Gastrocnemius medialis (tissue), 4 donors: ENCODE measurements at places on chromosomes 2 and 18.
A peak's percentile ranks its signal among the peaks of the same experiment; 100 is the strongest.

- DNase-seq = no peak
These were observed 488.6 kb downstream of the BCL11A start for GRCh38 chr2:60064687-60065389.

DNA sequence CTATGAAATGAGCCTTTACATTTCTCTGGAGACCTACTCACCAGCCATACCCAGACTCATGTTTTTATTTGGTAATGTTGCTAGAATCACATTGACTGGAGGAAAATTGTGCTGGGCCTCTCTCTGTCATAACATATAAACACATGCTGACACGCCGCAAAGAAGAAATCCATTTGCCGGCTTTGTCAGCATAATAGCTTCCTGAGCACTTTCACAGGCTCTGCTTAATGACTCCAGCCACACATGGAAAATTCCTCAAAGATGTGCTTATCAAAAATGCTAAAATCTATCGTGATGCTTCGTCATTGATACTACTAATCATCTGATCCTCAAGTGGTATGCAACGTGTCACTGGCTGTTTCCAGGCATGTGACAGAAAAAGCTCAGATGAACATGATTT is 63.1 kb downstream of the RND3 start:
- no peak for DNase-seq

DNA sequence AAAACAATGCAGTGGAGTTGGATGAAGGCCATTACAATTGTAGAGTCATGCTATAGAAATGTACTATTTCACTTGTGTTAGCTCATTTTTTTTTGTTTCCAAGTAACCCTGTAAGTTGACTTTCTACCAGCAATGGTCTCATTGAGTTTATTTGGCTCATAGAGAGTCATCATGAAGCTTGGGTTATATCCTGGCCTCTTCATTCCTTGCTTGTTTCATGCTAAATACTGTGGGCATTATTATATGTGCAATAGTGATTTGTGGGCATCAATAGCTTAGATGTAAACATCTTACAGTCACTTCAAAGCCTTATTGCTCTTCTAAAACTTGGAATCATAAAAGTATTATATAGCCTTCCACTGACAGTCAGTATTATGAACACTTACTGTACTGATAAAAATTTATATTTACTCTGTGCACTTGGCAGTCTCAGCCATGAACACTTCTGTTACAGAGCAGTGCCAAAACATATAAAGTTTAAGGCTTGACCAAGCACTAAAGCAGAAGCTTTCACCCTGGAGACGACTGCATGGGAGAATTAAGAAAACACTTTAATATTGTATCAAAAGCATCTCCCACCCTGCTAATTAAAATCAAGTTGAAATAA is 751.2 kb downstream of the SATB2 start:
- no peak for DNase-seq

DNA sequence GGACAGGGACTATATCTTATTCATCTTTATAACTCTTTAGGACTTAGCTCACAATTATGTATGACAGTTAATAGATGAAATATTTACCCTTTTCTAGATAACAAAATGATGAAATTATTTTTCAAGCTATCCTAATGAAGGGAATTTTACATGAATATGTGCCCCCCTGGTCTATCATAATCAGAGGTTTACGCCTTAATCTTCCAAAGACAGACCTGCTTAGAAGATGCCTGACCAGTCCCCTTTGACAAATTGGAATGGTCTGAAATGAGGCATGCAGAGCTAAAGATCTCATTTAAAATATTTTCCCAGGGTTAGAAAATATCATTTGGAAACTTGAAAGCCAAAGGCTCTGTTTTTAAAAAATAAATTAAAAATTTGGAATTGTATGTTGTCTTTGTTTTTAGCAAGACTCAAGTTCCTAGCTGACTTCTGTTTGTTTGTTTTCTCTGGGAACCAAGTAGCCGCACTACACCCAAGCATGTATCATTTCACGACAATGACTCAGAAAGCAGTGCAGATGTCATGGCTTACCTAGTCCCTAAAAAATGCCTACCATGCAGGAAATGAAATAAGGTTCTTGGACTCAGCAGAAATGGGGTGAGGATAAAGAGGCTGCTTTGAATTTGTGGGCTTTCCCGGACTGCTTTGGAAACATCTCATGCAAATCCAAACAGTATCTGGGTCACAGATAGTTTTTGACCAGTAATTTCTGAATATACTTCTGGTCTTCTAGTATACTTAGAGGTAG is 162.1 kb downstream of the ZEB2 start:
- DNase-seq = no peak

- DNase-seq = no peak
These were observed 754.7 kb downstream of the BCL11A start for GRCh38 chr2:59798687-59799232.

GRCh38 chr2:208228476-208228875 is 26.4 kb downstream of the IDH1 start:
- DNase-seq = no peak

DNA sequence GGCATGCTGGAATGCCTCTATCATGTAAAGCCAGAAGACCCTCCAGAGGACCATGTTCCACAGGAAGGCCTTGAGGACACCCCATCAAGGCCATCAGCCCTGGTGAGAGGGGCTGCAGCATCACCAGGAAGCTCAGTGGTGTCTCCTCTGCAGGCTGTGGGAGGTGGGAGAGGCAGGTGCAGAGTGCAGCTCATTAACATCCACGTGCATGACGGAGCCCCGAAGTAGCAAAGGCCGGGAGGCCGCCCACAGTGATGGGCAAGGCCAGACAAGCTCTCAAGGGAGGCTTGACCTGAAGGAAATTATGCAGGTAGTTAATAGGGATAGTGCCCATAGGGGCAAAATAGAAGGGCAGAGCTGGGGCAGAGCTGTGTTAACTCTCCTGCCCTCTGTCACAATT is 30.3 kb upstream of the SMCHD1 start:
- DNase-seq = no peak

DNA sequence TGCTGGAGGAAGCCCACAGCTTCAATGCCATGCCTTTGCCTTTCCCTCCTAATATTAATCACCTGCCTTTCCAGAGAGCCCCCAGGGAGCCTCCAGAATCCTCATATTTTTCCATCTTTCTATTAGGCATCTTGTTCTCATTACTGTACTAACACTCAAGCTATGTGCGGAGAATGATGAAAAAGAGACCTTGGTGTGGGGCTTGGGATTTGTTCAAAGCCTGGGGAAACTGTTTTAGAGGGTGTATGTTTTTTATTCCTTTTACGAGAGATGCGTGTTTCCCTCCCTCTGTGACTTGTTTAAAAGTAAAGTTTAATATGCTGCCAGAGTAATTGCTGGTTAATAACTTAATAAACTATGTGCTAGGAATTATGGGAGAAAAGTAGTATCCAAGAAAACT is 102.4 kb upstream of the ZFP36L2 start:
- DNase-seq = no peak

DNA sequence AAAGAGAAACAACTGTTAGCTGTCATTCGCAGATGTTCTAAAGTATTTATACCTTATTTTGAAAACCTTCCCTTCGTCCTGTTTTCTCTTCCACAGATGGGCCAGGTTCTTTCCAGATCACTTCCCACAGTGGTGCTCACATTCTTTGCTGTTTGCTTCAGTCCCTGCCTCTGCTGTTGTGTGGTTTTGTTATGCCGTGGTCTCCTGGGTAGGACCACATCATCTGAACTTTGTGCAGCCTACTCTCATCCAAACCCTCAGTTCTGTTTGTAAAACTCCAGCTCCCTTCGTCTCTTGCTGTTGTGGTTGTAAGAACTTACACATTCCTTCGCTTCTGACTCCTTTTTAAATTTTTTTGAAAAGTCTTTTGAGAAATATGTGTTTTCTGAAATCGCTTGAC is 38.1 kb downstream of the ZNF236 start:
- no peak for DNase-seq

DNA sequence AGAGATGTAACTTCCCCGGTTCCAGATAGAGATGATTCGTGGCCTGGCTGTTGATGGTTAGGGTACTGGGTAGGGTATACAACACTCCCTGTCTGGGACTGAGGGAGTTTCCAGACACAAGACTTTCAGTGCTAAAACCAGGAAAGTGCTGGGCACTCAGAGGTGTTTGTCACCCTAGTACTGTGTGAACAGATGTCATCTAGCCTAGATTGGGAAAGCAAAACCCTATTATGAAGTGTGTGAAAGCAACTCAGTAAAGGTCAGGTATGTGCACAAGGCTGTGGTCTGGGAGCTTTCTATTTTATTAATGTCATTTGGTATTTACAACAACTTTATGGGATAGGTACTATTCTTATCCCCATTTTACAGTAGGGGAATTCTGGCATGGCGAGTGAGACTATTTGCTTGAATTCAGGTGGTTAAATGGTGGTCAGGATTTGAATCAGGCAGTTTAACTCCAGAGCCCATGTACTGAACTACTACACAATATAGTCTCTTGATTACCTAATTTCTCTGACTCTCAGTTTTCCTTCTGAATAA is 2.6 kb downstream of the BZW1 start:
- peak; percentile 47 for DNase-seq

GRCh38 chr18:24735624-24736231 is 275.3 kb downstream of the HRH4 start:
- DNase-seq = no peak

- no peak for DNase-seq
These were observed at the start of gene IL36RN for GRCh38 chr2:113058998-113059960. IL36RN (plus strand) TSS chr2:113059198; CDS start chr2:113059439, 241 bp downstream.

DNA sequence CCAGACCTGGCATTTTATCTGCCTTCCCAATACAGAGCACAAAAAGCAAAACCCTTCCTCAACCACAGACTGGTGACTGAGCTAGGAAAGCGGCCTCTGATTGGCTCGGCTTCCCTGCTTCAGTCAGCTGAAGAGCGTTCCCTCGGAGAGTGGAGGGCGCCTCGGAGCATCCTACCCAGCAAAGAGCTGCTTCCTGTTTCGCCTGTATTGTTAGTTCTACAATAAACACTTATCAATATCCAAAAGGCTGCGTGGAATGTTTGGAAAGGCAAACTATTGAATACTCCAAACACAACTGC is 125.0 kb downstream of the CACNB4 start:
- DNase-seq = no peak

GRCh38 chr18:74892066-74892627 is 294.5 kb downstream of the ZNF407 start:
- DNase-seq = no peak

- DNase-seq = no peak
These were observed 66.8 kb upstream of the STK39 start for GRCh38 chr2:168314236-168314635.

DNA sequence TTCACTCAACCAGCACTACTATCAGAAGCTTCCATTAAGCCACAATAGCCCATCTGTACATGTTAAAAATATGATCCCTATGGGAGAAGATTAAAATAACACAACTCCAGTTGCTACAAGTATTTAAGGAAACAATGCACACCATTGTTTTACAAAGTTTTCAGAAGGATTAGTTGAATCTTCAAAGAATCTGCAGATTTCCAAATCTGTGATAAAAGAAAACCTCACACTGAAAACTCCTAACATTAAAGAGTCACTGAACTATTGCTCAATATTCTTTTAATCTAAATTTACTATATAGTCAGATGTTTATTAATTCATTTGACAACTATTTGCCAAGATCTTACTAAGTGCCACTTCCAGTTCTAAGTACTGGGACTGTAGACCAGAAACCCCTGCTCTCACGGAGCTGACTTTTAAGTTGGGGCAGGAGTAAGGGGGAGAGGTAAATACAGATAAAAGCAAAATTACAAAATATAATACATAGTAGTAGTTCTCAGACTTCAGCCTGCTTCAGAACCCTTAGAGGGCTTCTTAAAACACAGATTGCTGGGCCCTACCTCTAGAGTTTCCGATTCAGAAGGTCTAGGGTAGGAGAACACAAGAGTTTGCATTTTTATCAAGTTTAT is 94.4 kb downstream of the STK39 start:
- DNase-seq = no peak

GRCh38 chr2:157845081-157845480 is 31.0 kb downstream of the ACVR1 start:
- DNase-seq = no peak

GRCh38 chr18:36735130-36735529 is 93.7 kb downstream of the TPGS2 start:
- DNase-seq = no peak

DNA sequence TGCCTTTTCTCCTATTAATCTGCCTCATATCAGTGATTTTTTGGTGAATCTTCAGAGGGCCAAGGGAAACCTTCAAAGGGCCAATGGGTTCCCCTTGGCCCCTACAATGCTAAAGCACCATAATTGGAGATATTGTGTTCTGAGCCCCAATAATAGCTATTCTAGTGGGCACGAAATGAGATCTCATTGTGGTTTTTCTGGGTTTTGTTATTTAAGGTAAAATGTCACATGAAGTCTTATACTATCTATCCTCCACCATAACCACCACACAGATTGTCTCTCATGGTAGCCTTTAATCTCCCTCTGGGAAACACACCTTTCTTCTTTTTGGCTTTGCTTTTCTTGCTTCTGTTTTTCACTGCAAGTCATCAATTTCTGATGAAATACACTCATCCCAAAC is 152.8 kb downstream of the B3GNT2 start:
- no peak for DNase-seq

GRCh38 chr2:174711206-174711605 is 53.1 kb downstream of the CHRNA1 start:
- DNase-seq = no peak
